ENCODE measurements at places on chromosomes 12 and 14.

DNA sequence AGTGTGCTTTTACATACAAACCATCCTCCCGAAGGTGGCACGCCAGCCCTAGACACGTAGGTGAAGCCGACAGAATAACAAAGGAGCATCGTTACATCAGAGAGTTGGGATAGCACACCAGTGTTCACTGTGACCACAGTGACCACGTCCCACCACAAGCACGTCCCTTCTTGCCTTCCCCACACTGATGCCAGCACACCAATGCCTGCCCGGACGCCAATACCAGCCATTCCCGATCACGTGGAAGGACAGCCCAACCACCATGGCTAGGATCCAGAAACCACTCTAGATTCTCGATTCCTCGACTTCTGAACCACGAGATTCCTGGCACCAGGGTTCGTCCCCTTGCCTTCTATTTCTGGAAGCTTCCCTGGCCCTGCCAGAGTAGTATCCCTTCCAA is 48.0 kb upstream of the GPR68 start:
- no peak for DNase-seq

DNA sequence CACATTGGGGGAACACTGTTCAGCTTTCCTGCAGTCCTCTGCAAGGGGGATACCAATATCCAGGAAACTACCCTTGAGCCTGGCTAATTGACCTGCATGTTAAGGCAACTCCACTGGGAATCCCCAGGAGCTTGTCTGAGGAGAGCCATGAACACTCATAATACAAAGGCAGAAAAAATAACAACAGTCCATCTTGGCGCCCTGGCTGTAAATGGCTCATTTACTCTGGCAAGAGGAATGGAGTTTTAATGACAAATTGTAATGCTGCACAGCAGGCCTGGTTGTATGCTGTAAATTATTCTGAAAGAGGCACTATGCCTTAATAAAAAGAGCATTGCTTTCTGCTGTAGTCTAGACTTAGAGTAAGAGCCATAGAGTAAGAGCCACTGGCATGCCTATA is 58.3 kb downstream of the SLC8A3 start:
- peak; percentile 6 for DNase-seq

GRCh38 chr14:63026491-63026890 is 18.8 kb downstream of the KCNH5 start:
- no peak for DNase-seq

DNA sequence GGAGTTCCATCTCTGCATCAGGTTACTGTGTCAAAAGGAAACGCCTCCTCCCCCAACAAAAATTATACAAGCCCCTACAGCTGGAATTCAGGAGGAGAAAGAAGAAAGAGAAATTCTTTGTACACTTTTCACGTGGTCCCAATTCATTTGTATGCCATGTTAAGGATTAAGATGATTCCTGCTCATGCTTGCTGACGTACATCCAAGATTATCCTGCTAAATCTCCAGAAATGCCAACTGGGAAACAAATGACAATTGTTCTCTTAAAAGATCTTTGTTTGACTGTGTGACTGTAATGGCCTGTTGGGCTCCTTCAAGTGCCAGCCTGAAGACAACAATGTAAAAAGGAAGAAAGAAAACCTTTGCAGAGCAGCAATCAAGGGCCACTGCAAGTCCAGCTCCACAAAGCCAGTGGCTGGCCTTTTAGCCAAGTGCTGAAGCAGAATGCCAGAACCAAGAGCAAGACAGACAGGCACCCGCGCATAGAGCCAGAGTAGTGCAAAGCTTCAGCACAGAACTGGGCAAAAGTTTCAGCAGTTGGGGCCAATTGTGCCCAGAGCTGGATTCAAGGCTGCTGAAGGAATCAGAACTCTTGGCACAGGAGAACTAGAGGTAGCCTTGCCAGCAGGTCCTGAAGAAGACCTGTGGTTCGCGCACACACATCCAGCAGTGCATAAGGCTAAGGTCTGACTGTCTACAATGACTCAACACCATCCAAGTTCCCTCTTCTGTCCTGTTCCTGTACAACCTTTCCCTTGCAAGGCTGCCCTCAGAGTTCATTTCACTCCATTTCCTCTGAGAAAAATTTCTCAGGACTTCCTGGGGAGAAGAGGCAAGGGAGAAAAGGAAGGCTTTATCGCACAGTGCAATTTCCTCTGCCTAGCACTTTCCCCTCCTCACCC is 209.7 kb upstream of the BMP4 start:
- no peak for DNase-seq

DNA sequence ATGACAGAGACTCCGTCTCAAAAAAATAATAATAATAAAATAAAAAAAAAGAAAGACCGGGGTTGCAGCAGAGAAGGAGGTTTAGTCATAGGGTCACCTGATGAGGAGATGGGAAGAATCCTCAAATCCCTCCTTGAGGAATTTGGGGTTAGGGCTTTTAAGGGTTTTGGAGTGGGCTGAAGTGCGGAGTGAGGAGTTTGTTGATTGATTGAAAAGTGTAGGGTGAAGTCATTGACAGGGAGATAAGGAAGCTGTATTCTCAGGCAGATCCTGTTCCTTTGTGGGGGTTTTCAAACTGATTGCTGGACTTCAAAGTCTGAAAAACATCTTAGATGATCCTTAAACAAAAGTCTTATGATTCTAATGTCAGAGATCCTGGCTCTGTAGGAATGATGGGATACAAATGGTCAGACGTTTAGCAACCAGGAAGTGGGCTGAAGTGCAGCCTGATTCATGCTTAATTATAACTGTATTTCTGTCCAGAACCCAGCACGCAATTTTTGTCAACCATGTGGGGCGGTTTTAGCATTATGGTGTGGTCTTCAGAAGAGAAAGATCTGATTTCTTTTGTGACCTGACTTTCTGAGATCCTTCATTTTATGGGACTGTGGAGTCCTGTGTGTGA is 16.0 kb downstream of the FNTB start:
- DNase-seq = no peak

GRCh38 chr14:105075379-105076295 is 10.4 kb upstream of the GPR132 start:
- no peak for DNase-seq

- DNase-seq = no peak
These were observed 10.1 kb downstream of the SHMT2 start for GRCh38 chr12:57239587-57240065.

DNA sequence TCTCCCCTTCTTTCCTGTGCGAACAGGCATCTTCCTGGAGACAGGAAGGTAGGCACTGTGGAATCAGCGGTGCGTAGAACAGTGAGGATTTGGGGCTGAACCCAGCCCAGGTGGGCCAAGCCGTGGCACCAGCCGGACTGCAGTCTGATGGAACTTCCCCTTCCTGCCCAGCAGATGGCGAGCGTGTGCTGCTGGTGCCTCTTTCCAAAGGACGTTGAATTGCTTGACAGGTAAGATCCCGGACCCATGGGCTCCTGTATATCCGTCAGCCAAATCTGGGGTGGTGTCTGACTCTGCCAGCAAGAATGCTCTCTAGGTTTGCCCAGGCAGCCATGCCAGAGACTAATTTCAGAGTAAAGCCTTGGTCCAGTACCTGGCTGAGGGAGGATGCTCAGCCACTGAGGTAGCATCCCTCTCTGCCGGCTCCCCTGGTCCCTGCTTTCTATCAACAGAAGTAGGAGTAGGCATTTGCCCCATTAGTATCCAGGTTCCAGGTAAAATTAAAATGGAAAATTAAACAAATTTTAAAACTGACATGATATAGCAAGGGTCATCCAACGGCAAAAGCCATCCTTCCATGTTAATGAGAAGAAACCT is 21.1 kb upstream of the KCNA5 start:
- DNase-seq = peak; percentile 79

DNA sequence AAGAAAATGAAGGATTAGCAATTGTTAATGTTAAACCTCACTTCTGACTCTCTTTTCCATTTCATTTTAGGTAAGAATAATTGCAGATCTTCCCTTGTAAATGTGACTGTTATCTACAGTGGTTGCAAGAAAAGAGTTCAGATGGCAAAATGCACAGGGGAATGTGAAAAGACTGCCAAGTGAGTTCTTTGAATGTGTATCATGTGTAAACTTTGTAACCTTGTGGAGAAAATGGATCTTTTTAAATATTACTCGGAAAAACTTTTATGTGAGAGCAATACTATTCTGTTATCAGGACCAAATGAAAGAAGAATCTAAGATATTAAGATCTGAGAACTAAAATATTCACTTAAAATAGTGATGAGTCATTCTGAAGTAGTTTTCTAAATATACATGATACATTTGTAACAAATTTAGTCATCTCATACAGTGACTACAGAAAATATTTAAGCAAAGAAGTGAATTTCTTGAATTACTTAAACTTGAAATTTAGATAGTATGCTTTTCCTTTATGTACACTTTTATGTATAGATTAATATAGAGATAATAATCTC is 122.5 kb upstream of the CNTN1 start:
- DNase-seq = no peak

GRCh38 chr14:69877492-69877891 is 1.7 kb upstream of the SMOC1 start:
- DNase-seq = peak; percentile 37

DNA sequence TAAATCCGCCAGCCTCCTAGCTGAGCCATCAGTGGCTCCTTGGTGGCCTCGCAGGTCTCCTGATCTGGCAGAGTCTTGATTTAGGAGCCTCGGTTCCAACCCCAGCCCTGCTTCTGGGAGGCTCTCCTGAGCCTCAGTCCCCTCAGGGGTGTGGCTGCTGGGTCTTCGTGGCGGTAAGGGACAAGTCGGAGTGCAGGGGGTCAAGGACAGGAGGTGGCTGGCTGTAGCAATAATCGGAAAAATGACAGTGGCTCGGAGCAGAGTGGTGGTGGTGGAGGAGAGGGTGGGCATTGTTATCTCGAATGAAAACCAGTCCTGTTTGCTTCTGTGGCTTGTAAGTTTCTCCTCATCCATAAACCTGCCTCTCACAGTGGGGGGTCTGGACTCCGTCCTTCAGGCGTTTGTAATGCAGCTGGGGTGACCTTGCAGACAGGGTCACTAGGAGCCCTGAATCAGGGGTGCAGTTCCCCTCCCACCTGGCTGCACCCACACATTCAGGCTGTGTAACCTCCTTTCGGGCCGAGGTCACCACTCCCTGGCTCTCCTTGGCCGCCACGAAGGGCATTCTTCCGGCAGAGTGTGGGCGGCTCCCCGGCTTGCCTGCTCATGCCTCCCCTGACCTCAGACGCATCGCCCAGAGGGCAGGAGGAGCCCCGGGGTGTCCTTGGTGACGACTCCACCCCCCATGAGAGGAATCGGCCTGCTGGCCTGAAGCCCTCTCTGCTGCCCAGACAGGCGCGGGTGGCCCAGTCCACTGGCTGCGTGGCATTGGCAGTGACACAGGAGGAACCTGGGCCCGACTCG is 8.1 kb downstream of the BCL7A start:
- no peak for DNase-seq

DNA sequence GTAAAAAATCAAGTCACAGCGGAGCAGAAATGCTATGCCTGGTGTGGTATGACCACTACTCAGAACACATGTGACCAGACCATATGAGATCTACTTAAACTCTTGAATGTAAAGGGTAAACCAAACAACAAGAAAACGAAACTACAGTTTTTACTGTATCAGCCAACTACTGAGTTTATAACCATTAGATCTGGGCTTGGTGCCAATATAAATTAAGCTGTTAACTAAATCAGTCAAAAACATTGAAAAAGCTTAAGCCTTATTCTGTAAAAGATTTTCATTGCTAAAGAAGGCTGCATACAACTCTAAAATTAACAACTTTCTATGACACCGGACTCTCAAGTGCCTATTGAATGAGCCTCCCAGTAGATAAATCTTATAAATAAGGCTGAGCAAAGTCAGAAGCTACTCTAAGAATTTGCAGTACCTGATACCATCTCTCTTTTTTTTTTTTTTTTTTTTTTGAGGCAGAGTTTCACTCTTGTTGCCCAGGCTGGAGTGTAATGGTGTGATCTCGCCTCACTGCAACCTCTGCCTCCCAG is 35.4 kb downstream of the SPTLC2 start:
- DNase-seq = peak; percentile 65

GRCh38 chr12:57229046-57229633 is 371 bp upstream of the SHMT2 start:
- DNase-seq = no peak

GRCh38 chr12:34600592-34601462 is 578.5 kb downstream of the ALG10 start:
- DNase-seq = no peak

GRCh38 chr12:11171145-11171968 is at the start of gene SMIM10L1:
Gene SMIM10L1, plus strand, starts transcription at chr12:11171194. Its CDS starts 163 bp downstream, at chr12:11171357.
- DNase-seq = peak; percentile 98

GRCh38 chr12:4779749-4780148 is 59.5 kb downstream of the GALNT8 start:
- DNase-seq = peak; percentile 50

DNA sequence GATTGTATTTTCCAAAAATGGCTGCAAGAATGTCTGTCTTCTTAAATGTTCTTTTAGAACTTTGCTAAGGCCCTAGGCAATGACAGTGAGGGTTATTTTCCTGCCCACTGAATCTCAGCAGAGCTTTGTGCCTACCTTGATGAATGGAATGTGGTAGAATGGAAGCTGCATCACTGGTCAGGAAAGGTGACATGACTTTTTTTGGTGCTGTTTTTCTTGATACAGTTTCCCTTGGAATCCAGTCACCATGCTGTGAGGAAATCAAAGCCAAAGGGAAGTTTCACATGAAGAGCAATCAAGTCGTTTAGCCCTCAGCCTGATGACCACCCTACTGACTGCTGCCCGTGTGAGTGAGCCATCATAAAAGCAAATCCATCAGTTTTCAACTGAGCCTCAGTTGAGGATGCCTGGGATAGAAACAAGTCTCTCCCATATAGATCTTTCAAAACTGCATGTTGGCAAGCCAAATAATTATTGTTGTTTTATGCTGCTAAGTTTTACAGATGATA is 886.0 kb upstream of the FBXO33 start:
- DNase-seq = no peak

DNA sequence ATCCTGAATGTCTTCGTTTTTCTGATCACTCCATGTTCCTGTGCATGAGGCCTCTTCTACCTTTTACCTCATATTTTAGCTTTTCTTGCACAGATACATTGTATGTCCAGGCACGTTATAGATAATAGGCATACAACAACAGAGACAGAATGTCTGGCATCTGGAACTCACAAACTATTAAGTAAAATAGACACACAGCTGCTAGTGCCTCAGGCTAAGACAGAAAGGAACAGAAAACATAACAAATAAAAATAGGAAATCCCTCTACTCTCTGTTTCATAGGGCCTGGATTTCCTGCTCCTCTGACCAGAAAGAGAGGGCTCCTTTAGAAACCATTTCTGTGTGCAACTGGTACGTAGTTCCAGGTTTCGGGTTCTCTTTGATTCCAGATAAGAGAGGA is 48.6 kb downstream of the ATXN7L3B start:
- no peak for DNase-seq

GRCh38 chr12:53492830-53493609 is 6.2 kb downstream of the MAP3K12 start:
- peak; percentile 98 for DNase-seq

GRCh38 chr12:28958553-28959195 is 190.4 kb upstream of the FAR2 start:
- no peak for DNase-seq
